Islet precursor cell (in vitro differentiated cells): ENCODE measurements at places on chromosomes 11 and 22.

- no peak for DNase-seq
Measured at GRCh38 chr11:116119158-116119557, 614.9 kb upstream of the CADM1 start.

DNA sequence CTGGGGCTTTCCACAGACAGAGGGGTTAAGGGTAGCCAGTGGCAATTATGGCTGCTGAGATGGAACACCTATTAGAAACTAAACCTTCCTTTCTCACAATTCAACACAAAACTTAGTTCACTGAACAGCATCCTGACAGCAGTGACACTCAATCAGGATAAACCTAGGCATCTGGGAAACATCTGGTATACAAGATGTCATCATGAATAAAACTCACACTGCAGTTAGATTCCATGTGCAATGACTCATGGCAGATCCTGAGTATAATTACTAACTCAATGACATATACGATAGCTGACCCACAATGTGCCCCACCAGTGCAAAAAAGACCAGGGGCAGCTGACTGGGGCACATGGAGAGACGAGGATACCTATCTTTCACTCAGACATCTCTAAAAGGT is 17.7 kb downstream of the RBFOX2 start:
- no peak for DNase-seq

DNA sequence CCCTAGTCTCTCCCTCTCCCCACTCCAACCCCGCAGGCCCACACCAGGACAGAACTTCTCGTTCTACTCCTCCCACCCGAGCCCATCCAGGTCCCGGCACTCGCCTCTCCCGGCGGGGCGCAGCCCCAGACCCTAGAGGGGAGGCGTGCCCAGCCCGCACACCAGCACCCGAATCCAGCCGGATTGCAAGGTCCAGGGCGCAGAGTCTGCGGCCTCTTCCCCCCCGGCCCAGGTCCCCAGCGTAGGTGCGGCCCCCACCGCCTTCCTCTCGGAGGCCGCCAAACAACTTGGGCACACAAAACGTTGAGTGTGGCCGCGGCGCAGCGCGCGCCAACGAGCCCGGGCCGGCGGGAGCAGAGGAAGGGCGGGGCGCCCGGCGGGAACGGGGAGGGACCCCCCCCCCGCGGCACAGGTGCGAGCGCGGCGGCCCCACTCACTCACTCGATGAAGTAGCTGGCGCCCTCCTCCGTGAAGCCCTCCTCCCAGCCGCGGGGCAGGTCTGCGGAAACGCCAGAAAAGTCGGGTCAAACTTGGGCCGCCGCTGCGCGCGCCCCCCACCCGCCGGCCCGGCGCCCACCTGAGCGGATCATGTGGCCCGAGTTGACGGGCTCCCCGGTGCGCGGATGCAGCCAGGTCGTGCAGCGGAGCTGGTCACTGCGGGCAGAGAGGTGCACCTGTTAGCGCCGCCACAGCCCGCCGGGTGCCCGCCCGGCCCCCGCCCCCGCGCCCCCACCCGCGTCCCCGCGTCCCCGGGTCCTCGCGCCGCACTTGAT is 480 bp downstream of the PLEKHA7 start:
- DNase-seq: no peak

DNA sequence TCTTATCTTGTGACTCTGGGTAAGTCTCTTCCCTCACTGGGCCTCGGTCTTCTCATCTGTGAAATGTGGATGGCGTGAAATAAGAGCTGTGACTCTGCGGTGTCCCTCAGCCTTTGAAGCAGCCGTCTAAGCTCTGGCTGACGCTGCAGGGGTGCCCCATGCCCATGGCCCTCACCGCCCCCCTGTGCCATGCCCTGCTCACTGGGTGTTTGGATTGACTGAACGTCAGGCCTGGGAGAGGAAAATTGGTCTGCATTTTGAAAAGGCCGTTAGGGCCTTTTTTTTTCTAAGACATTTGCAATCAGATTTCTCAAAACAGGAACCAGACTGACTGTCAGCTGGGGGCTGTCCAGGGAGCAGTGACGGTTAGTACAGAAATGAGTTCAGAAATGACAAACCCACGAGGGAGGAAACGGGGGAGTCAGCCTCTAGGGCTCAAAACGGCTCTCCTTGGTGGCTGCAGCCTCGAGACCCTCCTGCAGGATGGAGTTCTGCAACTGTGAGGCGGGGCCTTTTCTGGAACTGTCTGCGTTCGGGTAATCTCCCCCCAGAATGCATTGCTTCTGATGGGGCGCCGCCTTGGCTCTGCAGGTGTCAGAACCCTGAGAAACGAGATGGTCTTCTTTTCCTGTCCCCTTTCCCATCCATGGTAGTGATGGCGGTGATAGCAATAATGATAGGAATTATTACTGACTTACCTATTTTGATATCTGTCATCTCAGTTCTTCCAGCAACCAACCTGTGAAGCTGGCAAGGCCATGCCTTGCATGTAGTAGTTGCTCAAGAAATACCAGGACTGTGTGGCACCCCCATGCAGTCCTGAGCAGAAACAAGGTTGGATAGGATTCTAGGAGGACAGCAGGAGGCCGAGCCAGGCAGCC is 2.0 kb downstream of the GRK2 start:
- no peak for DNase-seq

DNA sequence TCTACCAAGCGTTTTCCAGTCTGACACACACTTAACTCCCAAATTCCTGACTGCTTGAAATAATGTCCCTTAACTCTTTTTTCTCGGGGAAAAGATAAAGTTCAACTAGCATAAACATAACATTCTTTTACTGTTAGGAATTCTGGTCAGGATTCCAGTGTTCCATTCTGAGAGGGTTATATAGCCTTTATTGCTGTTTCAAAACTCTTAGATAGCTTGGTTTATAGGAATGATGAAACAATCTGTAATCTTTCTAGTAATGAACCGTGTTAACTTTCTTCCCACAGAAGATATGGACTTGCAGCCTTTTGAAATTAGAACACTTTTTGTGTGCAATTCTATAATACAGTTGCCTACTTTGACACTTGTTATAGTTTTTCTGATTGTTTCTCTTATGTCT is 8.6 kb downstream of the REXO2 start:
- DNase-seq: no peak

GRCh38 chr11:115263799-115264656 is 240.2 kb downstream of the CADM1 start:
- DNase-seq: no peak

DNA sequence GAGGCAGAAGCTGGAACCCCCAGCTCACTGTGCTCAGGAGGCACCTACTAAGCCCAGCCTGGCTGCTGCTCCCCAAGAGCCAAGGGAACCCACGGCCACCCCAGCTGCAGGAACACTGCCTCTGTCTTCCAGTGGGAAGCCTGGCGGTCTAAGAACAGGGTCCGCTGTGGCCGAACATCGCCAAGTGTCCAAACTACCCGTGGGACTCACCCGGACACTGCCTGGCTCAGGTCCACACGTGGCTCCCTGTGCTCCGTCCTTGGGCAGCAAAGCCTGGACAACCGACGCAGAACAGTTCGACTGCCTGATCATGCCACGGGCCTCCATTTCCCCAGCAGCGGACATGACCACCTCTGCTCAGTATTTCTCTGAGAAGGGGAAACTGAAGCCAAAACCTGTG is 747.0 kb downstream of the BRD1 start:
- DNase-seq: no peak

GRCh38 chr22:29079218-29079901 is 6.5 kb downstream of the KREMEN1 start:
- DNase-seq: no peak

GRCh38 chr22:46119729-46120419 is 30.5 kb upstream of the PPARA start:
- DNase-seq: no peak

GRCh38 chr11:34909415-34909814 is 6.8 kb downstream of the APIP start:
- no peak for DNase-seq

DNA sequence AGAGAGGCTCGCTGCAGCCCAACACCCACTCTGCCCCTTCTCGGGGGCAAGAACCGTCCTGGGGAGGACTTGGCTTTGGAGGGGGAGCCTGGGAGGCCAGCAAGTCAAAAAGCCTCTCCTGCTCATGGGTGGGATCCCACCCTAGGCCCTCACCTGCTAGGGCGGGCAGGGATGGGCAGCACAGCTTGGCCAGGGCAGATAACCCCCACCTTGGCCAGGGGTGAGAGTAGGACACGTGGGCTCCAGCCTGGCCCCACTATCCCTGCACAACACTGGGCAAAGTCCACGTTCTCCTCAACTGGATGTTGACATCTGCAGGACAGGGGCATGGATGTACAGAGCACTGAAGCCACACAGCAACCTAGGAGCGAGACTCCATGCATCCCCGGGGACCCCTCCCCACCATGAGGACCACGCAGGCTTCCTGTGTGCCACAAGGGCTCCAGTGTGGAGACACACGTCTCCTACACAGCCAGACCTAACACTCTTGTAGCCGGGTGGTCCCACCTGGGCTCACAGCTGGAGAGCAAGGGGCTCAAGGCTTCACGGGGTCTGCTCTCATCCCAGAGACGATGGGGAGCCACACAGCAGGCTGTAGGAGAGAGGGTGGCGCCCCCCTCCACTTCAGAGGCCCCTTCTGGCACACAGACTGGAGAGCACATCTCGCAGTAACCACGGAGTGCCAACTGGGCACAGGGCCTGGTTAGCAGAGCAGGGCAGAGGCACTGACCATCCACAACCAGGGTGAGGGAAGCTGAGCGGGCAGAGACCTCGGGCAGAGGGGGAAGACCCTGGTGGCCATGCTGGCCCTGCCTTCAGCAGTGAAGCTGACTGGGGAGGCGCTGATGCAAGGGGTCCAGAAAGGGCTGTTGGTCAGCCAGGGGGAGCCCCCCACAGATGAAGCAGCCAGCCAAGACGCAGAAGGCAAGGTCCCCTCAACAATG is 171.1 kb downstream of the CRYBB2 start:
- peak; percentile 44 for DNase-seq

DNA sequence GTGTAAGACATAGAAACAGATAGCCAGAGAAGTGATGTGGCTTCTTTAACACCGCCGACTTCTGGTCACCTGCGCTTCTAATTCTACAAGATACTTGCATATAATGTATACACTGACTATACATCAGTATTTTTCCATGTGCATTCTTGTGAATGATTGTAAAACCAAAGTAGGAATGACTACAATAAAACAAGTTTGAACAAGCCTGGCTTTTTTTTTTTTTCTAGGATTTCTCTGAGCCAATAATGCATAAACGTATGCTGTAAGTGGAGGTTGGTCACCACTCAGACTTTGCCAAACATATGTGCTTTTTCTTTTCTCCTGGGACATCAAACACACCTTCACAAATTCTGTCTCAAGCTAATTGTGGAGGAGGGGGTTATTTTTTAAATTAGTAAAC is 237.8 kb upstream of the KIRREL3 start:
- DNase-seq: no peak

- no peak for DNase-seq
Measured at GRCh38 chr22:40238425-40239344, 61.0 kb downstream of the TNRC6B start.

DNA sequence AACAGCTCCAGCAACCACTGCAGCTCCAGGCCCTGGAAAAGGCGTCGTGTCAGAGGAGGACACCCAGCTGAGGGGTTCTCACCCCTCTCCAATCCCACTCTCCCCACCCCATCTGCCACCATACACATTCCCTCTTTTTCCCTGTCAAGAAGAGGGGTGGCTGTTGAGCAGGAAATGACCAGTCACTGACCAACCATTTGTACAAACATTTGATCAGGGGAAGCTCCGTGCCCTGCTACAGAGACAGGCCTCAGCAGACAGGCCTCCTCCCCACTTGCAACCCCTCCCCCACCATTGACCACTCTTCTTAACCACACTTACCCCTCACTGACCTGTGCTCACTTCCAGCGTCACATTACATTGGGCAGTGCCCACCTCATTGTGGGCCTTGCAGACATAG is 2.3 kb upstream of the VSIG2 start:
- peak; percentile 55 for DNase-seq

DNA sequence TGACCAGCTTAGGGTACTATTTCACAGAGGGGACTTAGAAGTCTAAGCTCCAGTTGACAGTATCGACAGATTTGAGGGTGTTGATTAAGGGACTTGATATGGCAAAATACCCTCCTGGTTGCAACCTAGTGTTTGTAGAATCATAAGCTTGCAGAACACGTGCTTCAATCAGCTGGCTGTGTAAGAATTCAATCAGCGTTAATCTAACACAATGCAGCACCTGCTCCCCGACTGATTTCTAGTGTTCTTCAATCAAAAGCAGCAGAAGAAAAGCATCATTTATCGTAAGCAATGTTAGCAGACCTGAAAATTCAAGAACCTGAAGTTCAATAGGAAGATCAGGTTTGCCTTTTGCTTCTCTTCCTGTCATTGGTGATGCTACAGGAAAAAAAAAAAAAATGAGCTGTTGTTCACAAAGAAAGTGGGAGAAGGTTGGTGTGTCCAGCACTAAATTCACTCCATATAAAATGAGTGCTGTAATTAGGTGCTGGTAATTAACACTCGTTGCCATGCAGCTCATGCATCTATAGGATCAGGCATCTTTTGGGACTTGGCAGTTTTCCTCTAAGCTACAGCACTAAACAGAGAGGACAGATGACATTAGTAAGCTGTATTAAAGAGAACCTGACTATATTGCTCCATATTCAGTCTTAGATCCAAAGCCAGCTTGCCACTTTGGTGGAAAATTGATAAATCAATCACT is 840.3 kb downstream of the OPCML start:
- DNase-seq: no peak

GRCh38 chr11:945986-946385 is 20.3 kb downstream of the AP2A2 start:
- DNase-seq: no peak

DNA sequence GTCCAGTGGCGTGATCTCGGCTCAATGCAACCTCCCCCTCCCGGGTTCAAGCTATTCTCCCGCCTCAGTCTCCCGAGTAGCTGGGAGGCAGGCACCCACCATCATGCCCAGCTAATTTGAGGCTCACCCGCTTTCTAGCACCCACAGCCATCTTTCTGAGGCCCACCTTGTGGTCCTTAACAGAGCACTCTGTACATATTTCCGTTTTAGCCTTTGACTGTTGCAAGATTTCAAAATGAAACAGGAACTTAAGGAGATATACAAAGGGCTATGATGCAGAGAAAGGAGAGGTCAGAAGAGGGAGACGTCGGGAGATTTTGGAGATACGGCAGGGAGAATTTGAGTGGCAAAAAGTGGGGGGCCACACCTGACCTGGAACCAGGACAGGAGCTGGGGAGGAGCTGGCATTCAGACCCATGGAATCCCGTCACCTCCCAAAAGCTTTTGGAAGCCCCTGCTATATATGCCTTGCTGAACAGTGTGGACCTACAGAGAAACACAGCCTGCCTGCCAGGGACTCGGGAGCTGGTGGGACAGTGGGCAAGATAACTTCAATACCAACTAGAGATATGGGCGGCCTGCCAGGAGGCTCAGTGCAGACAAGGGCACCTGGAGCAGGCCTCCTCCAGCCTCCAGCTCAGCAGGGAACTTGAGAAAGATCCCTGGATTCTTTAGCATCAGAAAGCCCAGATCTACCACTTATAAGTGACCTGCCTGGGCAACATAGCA is 8.0 kb upstream of the CLCF1 start:
- DNase-seq: no peak

- DNase-seq: no peak
Measured at GRCh38 chr11:15586741-15587473, 472.2 kb downstream of the INSC start.

- no peak for DNase-seq
Measured at GRCh38 chr11:61168042-61168688, 6.9 kb upstream of the VPS37C start.

GRCh38 chr22:32572741-32573500 is 98.3 kb downstream of the FBXO7 start:
- no peak for DNase-seq
